ENCODE measurements at places on chromosomes 11 and 22.

DNA sequence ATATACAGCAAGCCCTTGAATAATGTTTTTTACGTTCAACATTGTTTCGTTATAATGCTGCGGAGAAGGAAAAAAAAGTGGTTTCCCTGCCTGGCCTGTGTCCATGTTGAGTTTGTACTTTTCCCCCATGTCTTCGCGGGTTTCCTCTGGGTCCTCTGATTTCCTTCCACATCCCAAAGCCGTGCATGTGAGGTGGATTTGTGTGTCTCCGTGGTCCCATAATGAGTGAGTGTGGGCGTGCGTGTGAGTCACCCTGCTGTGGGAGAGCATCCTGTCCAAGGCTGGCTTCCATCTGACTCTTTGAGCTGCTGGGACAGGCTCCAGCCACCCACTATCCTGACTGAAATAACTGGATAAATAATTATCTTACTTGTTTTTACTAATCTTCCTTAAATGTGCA lies 29.6 kb upstream of the SNX19 start:
- no peak for DNase-seq

DNA sequence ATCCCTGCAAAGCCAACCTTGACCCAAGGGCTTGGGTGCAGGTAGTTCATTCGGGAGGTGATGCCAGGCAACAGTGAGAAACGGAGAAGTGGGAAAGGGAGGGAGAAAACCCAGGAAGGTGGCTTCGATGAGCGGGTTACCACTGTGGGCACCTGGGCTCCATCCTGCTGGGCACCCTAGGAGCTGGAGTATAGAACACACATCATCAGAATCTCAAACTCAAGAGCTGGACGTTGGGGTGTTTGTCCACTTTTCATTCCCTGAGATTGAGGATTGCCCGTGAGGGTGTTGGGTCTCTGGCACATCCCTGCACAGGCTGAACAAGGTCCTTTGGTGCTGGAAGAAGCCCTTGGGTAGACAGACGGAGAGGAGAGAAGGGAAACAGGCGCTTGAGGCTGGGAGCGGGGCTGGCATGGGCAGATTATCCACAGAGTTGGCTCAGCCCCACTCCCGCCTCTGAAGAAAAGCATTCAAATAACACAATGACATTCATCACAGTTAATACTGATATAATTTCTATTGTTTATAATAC lies 70.4 kb downstream of the LRRC32 start:
- DNase-seq: no peak

DNA sequence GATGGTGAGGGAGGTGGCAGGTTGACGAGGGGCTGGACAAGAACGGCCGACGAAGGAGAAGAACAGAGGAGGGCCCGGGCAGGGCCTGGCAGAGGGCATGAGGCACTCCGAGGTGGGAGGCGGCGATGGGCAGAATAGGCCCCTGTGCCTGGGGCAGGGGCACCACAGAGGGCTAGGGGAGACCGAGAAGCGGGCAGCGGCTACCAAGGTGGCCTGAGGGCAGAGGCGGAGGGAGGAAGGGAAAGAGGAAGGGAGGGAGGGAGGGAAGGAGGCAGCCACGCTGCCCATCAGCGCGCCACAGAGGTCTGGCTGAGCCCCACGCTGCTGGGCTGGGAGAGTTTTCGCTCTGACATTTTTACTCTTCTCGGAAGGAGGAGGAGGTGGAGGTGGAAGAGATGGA lies 11.3 kb downstream of the LSP1 start:
- DNase-seq: no peak

- DNase-seq: no peak
These were observed 45.0 kb downstream of the BBOX1 start for GRCh38 chr11:27085605-27086004.

- DNase-seq: no peak
These were observed 648.5 kb downstream of the BRD1 start for GRCh38 chr22:49179175-49179574.

GRCh38 chr22:37633625-37634416 lies 5.6 kb upstream of the SH3BP1 start:
- DNase-seq: peak; percentile 71

DNA sequence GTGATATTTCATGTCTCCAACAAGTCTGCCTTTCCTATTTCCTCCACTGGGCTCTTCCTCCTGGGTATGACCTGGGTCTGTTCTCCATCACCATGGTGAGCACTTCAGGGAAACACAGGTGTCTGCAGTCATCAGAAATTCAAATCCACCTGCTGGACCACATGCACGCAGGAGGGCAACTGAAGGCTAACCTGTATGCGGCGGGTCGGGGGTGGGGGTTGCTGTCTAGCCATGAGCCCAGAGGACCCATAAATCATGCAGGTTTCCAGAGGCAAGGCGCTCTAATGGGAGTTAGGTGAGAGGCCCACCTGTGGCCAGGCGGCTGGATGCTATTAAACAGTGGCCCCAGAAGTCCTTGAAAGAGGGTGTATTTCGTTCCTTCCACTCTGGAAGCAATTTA lies 11.1 kb upstream of the PAMR1 start:
- no peak for DNase-seq

- DNase-seq: no peak
These were observed 12.2 kb downstream of the LSP1 start for GRCh38 chr11:1864831-1865665.

- DNase-seq: no peak
These were observed 537.1 kb upstream of the LRRC4C start for GRCh38 chr11:41996533-41996932.

- DNase-seq: no peak
These were observed 16.8 kb downstream of the PIWIL4 start for GRCh38 chr11:94583866-94584500.

- peak; percentile 30 for DNase-seq
These were observed at the start of gene BBOX1 for GRCh38 chr11:27040302-27041115. Gene BBOX1, plus strand, starts transcription at chr11:27040815. Its CDS starts 14,616 bp downstream, at chr11:27055431.
